ENCODE measurements at places on chromosomes 2 and 18.

- no peak for DNase-seq
Observed at GRCh38 chr2:199261936-199262335, 195.8 kb downstream of the SATB2 start.

DNA sequence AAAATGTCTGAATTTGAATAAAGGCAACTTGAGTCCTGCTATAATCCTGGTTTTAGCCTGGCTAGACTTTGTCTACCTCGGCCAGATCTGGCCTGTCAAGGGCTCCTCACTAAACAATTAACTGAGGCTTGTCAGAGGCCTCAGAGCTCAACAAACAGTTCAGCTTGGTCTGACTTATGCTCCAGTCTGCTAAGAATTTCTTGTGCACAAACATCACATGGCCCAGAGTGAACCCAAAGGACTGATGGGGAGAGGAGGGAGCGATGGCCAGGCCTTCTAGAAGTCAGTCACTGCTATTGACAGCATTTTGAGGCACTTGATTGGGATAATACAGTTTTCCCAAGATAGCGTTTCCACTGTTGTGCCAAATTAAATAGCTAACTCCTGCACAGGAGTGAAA lies 555.1 kb upstream of the ID2 start:
- no peak for DNase-seq

DNA sequence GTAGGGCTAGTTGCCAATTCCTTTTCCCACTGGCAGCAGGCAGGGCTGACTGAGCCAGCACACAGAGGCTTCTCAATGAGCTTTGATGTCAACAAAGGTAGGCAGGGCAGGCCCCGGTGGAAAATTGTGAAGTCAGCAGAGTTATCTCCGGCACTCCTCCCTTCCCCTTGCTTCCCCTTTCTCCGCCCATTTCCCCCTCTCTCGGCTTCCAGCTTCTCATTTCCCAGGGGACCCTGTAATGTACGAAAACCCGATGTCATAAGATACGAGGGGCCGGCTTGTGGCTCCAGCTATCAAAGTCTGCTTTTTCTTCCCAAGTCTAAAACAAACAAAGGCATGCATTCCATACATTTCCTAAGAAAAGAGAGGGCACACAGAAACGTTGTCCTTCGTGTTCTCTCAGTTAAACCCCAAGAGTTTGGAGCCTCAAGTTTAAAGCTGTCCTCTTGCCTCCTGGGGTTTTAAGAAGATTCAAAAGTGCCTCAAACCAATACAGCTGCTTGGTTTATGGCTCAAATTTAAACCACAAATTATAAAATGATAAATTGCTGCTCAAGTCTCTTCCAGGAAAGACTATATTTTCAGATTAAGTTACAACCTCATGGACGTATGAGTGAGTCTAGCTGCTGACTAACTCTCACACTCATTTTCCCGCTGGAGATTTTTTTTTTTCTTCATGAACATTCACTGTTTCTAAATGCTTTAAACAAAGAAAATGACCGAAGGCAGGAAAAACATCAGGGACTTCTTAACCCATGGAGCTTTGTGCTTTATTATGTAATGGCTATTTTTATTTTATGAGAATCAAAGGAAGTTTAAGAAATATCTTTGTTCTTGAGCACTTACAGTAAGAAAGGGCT lies 27.2 kb upstream of the EML4 start:
- DNase-seq: peak; percentile 39

DNA sequence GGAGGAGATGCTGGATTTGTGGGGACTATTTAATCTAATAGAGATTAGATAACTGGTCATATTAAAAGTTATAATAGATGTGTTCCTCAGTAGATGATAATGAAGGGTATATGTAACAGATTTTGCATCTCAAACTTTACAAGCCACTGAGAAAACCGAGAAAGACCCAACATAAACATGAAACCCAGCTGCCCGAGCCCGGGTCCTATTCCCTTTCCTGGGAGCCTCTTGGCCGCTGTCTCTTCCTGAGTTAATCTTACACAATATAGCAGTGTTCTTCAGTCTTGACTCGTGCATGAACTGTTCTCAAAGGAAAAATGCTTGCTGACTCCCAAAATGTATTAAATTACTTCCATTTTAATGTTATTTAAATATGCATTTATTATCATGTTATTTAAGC lies 94.5 kb downstream of the COPS8 start:
- no peak for DNase-seq

DNA sequence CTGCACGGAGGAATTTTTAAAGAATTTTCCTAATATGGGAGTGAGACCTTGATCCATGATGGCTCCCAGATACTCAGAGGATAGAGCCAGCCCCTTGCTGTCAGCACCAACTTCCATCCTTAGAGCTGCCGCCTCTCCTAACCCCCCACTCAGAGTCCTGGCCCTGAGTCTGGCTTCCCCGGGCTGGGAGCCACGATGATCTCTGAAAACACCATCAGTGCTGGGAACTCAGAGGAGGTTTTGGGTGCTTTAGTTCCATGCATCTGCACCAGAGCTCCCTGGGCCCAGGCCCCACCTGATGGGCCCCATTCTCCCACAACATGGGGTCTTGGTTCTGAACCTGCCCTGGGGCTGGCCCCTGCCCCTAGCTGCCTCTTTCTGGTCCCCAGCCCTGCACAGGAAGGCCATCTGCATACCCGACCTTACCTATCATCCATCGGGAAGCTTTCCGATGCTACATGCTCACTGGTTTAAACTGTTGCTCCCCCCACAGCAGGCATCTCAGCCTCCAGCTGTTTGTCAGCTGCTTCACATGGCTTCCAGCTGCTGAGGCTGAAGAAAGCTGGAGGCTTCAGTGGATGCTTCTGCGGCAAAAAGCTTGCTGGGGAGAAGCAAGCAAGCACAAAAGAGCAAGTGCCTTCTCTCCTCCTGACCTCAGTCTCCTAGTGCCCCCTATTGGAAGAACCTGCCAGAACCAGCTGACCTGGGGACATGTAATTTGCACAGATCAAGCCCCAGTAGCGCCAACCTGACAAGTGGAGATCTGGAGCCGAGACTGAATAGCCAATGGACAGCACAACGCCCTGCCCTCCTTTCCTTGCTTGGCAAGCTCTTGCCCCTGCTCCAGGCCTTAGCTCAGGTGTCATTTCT lies 24.2 kb upstream of the RHOB start:
- DNase-seq: peak; percentile 21

DNA sequence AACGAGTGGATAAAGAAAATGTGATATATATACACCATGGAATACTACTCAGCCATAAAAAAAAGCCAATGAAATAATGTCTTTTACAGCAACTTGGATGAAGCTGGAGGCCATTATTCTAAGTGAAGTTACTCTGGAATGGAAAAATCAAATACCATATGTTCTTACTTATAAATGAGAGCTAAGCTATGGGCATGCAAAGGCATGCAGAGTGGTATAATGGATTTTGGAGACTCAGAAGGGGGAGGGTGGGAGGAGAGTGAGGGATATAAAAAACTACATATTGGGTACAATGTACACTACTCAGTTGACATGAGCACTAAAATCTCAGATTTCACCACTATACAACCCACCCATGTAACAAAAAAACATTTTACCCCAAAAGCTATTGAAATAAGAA lies 1.7 kb upstream of the MSGN1 start:
- DNase-seq: no peak

GRCh38 chr18:13611142-13611600 lies 115.2 kb downstream of the FAM210A start:
- no peak for DNase-seq

DNA sequence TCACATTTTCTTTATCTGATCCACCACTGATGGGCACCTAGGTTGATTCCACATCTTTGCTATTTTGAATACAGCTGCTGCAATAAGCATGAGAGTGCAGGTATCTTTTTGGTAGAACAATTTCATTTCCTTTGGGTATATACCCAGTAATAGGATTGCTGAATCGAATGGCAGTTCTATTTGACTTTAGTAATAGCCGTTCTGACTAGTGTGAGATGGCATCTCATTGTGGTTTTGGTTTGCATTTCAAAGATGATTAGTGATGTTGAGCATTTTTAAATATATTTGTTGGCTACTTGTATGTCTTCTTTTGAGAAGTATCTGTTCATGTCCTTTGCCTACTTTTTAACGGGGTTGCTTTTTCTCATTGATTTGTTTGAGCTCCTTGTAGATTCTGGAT lies 72.3 kb downstream of the CCDC138 start:
- DNase-seq: no peak

DNA sequence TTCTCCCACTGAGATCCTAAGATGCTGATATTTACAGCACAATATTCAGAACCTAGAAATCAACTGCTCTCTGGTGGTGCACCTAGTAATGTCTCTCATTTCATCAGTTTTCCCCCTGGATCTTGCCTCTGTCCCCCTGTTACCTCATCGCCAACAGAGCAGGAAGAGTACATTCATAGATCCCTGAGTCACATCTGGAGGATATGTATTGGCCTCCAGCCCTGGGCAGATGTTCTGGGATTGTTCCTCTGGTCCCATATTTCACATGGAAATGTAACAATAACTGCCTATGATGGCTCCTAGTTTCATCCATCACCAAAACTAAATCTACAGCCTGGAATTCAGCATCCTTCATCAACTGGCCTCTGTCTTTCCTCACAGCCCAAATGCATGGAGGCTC lies 278.8 kb upstream of the SLC14A2 start:
- DNase-seq: no peak

- no peak for DNase-seq
Observed at GRCh38 chr2:197190100-197190432, 120.5 kb downstream of the ANKRD44 start.

GRCh38 chr18:50093366-50094064 lies 101.4 kb downstream of the MYO5B start:
- DNase-seq: no peak

GRCh38 chr2:69203166-69203985 lies 183.7 kb downstream of the GFPT1 start:
- DNase-seq: no peak

- DNase-seq: no peak
Observed at GRCh38 chr18:61753373-61753772, 139.4 kb downstream of the RNF152 start.

GRCh38 chr2:196925768-196926561 lies 542 bp downstream of the PGAP1 start:
- peak; percentile 17 for DNase-seq

- no peak for DNase-seq
Observed at GRCh38 chr2:1791685-1792435, 47.5 kb upstream of the PXDN start.

- DNase-seq: no peak
Observed at GRCh38 chr2:228625481-228625880, 444.0 kb upstream of the SPHKAP start.

GRCh38 chr18:7028625-7029024 lies 89.0 kb downstream of the LAMA1 start:
- DNase-seq: no peak

Data from HuH-7 (cell line).